Stimulated activated CD4-positive, alpha-beta T cell treated with anti-CD3 and anti-CD28 coated beads, Interleukin-15, amount 100 ng/mL, for 24 hours (primary cell): ENCODE measurements at places on chromosomes 12 and 14.

- no peak for DNase-seq
Observed at GRCh38 chr12:59861635-59862034, 265.8 kb downstream of the SLC16A7 start.

- no peak for DNase-seq
Observed at GRCh38 chr12:79983986-79984620, 49.2 kb upstream of the PPP1R12A start.

DNA sequence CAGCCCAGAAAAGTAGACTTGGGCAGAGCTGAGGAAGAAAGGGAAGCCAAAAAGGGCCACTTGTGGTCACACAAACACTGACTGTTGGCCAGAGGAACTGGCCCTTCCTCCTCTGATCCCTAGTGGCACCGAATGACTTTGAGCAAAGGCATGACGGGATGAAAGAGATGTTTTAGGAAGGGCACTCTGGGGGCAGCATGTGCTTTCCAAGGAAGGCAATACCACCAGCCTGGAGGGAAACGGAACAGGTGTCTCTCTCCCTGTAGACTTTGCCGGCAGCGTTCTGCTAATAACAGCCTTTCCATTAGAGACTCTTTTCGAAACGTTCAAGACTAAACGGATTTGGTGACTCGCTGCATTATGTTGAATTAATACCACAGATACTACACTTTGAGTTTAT lies 12.3 kb upstream of the FBXO21 start:
- no peak for DNase-seq

GRCh38 chr12:106042037-106042436 lies 96.7 kb downstream of the NUAK1 start:
- no peak for DNase-seq

DNA sequence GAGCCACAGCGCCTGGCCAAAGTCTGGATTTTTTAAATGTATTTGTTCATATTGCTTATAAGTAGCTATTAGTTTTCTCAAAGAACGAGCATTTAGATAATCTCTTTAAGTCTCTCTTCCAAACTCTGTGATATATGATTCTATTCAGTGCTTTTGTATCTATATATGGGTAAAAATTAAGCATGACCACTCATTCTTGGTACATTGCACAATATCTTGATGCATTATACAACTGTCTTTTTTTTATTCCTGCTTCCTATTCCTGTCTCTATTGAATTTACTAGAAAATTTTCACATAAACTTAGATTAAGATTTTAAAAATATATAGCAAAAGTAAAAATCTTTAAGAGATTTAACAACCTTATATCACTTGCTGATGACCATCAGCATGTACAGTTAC lies 29.1 kb downstream of the SOCS2 start:
- no peak for DNase-seq

- DNase-seq = no peak
Observed at GRCh38 chr12:132152953-132153352, 8.7 kb downstream of the NOC4L start.

DNA sequence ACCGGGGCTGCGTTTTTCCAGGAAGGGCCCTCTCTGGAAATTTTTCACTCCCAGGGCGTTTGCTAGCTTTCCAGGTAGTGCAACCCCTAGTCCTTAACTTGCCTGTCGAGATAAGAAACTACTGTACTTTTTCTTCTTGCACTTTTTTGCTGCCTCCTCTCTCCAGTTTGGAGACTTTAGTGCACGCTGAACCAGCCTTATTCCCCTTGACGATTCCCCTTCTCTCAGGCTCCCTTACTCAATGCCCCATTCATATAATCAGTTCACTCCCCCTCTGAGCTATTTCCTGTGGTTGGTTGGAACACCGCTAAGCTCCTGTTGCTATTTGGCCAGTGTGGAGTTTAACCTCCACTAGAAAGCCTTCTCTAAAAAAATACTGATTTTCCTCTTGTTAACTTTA lies 682 bp downstream of the CREBL2 start:
- peak; percentile 15 for DNase-seq
